ENCODE measurements at places on chromosomes 7 and 10. TPM values are rescaled to one million over a fixed set of nuclear protein-coding genes. Genes with fewer than 3 reads are reported as not detected.

GRCh38 chr7:30450983-30451497, 27.5 kb downstream of the NOD1 start:
- no peak overlapping the region for H3K4me3 ChIP-seq
- no peaks in the 10 kb centered on the region for H3K27me3 ChIP-seq
- no peak overlapping the region for H3K27ac ChIP-seq
- no peak for DNase-seq

DNA sequence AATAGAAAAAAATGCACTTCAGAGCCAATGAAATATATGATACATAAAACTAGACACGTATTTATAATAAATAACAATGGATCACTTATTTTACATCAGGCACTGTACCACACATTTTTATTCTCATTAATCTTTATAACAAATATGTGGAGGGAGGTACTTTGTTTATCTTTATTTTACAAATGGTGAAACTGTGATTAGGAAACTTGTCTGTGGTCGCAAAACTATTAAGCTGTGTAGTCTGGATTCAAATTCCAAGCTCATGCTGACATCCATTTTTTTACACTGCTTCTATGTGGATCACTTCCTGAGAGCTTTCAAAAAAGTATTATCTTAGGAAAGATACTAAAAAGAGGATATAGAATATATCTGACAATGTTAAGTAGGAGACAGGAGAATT, 978.6 kb downstream of the SORCS1 start:
- H3K36me3 ChIP-seq, result no peaks in the 10 kb centered on the region
- no peaks in the 10 kb centered on the region for H3K4me1 ChIP-seq
- H3K4me3 ChIP-seq, result no peak overlapping the region
- no peak overlapping the region for H3K27ac ChIP-seq
- DNase-seq, result no peak

DNA sequence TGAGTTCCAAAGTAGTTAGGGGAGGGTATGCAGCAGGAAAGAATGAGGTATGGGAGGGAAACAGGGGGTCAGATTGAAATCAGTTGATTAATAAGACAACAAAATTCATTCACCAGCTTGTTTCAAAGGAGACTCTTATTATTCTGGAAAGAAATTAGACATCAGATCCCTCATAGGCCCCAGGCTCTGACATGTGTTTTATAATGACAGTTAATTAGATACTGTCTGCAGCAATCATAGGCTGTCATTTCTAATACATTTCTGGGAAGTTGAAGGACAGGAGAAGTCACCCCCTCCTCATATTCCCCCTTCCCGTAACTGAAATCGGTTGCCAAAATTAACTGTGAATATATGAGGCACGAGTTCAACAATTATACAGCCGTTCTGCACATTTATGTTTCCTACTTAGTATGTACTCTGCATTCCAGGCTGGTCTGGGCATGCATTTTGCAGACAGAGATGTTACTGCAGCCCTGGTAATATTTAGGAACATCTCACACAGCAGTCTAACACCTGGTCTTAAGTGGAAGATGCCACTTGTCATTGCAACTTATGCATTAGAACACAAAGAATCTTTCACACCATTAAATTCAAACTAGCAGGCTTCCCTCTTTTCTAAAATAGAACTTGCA, 355.2 kb upstream of the LRGUK start:
- no peak overlapping the region for H3K4me3 ChIP-seq
- no peaks in the 10 kb centered on the region for H3K27me3 ChIP-seq
- H3K36me3 ChIP-seq, result no peaks in the 10 kb centered on the region
- H3K4me1 ChIP-seq, result peaks cover 8% of the 10 kb centered on the region

DNA sequence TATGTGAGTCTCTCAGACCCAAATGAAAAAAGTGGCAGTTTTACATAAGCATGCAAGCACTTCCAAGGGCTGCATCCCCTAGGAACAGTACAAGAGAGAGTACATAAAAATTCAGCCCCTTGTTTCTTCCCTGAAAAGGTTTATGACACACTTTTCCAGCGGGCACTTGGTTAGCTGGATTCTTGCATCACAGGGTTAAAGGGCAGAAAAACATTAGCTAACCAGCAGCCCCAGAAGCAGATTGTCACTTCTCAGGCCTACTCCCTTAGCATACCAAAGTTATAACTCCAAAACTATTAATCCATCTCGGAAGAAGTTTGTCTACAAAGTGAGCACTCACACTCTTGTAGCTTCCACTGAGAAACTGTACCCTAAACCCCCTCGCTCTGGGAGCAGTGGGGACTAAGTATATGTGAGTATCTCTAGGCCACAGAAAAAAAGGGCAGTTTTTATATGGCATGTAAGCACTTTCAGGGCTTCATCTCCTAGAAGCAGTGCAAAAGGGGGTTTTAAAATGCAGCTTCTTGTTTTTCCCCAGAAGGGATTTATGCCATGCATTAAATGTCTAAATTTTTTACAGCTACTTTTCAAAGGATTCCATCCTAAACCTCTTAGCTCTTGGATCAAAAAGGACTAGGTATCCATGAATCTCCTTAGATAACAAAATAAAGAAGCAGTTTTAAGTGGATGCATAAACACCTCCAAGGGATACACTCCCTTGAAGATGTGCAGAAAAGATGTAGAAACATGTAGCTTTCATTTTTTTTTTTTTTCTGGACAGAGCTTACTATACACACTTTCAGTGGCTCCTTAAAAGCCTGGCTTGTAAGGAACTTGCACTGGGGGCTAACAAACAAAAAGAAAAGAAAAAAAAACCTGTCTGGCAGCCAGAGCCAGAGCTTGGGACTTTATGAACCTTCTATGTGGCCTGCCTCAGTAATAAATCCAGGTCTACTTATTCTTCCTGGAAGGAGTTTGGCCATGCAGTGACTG, 956.7 kb downstream of the CCSER2 start:
- no peaks in the 10 kb centered on the region for H3K36me3 ChIP-seq
- no peaks in the 10 kb centered on the region for H3K27me3 ChIP-seq
- H3K4me3 ChIP-seq, result no peak overlapping the region
- no peak for DNase-seq
- no peak overlapping the region for H3K27ac ChIP-seq
- no peaks in the 10 kb centered on the region for H3K4me1 ChIP-seq

DNA sequence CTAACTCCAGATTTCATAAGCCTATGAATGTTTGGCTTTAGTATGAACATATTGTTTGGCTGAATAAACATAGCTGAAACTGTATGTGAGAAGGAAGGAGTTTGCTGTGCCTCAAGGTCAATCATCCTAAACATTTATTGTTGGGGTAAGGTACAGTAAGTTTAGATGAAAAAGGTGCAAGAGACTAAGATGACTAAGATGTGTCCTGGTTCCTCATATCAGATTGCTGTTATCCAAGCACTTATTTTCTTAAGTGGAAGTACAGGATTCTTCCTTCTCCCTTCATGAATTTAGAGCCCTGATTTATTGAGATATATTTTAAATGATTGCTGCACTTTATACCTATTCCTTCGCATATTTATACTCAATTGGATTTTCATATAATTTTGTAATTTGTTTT, 12.2 kb downstream of the MDFIC start:
- H3K27ac ChIP-seq, result no peak overlapping the region
- H3K4me3 ChIP-seq, result no peak overlapping the region
- H3K36me3 ChIP-seq, result no peaks in the 10 kb centered on the region

The GPR26 gene
- total RNA-seq, result not detected

The AKR1D1 gene
- not detected for total RNA-seq

The CUZD1 gene
- total RNA-seq, result 1.6 TPM

The TMEM140 gene
- total RNA-seq, result not detected

All from A673 (cell line).